ENCODE measurements at places on chromosomes 5 and 9.

- DNase-seq: no peak
Measured at GRCh38 chr9:134458207-134459108, 132.2 kb downstream of the RXRA start.

DNA sequence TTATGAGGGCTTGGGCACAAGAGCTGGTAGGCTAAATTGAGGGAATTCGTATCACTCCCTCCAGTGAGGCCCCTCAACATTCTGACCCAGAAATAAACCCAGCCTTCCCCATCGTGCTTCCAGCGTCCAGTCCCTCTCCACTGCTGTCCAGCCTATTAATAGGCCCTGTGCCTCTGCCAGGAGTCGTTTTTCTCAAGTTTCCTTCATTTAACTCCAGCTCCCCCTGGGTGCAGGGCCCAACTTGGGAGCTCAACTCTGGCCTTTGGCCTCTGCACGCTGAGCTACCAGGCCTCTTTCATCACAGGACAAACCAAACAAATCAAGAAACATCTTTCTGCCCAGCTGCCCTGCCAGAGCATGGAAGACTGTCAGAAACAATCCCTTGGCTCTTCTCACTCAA lies 10.0 kb downstream of the HBEGF start:
- no peak for DNase-seq

DNA sequence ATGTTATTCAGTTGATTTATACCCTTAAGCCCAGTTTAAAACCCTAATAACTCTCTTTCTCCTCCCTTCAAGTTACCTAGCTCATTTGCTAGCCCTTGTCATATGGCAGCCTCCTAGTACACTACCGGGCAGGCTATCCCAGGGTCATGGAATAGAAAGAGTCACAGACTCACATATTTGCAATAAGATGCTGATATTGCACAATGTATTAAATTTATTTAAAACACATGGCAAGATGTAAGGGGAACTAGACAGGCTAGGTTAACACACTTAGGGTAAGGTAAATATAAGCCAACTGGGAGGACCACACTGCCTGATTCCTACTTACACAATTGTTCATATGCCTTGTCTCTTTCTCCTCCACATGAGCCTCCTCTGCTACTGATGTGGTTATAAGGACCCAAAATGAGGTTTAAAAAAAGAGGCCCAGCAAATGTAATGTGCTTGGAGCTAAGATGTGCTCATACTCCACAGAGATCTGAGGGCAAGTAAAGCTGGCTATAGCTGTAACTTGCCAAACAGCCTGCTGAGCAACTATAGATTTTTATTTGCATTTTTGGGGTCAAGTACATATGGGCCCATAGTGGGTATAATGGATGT lies 130.0 kb downstream of the ENC1 start:
- no peak for DNase-seq

- DNase-seq: no peak
Measured at GRCh38 chr5:176629853-176630680, at the start of the genes EIF4E1B and SNCB. Gene EIF4E1B, plus strand, starts transcription at chr5:176630675. Its CDS starts 12,113 bp downstream, at chr5:176642788. Gene SNCB, minus strand, starts transcription at chr5:176630534. Its CDS starts 880 bp downstream, at chr5:176629654.

GRCh38 chr5:113330533-113331208 lies 104.1 kb downstream of the TSSK1B start:
- DNase-seq: no peak

- no peak for DNase-seq
Measured at GRCh38 chr5:7272408-7272965, 123.5 kb upstream of the ADCY2 start.

DNA sequence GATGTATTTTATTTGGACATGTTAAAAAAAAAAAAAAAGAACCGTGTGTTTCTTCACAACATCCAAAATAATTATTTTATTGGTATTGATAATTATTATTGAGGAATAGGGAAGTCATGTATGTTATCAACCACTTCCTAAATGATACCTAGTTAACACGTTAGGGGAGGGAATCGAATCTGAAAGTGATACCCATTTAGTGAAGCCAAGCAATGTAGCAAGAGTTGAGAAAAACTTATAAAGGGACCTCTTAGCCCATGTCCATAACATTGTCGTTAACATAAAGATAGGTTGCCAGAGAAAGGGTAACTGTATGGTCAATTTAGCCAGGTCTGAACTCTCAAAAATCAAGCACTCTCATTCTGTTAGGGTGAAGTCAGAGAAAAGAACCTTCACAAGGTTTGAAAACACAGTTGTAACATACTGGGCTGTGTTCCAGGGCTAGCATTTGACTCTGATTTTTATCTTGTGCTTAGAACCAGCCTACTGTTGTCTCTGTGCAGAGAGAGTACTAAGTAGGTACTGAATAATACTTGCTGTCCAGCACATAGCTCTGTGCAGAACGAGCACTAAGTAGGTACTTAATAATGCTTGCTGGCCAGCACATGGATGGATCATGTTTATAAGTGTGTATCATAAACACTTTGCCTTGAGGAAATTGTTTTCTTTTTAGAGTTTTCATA lies 60.4 kb downstream of the GHR start:
- no peak for DNase-seq

- no peak for DNase-seq
Measured at GRCh38 chr9:38284588-38285051, 107.9 kb upstream of the ALDH1B1 start.

- no peak for DNase-seq
Measured at GRCh38 chr5:157914151-157914788, 55.3 kb upstream of the CLINT1 start.

- no peak for DNase-seq
Measured at GRCh38 chr5:117433818-117434217, 859.2 kb upstream of the SEMA6A start.

- no peak for DNase-seq
Measured at GRCh38 chr9:114364134-114365041, 23.4 kb downstream of the AKNA start.

DNA sequence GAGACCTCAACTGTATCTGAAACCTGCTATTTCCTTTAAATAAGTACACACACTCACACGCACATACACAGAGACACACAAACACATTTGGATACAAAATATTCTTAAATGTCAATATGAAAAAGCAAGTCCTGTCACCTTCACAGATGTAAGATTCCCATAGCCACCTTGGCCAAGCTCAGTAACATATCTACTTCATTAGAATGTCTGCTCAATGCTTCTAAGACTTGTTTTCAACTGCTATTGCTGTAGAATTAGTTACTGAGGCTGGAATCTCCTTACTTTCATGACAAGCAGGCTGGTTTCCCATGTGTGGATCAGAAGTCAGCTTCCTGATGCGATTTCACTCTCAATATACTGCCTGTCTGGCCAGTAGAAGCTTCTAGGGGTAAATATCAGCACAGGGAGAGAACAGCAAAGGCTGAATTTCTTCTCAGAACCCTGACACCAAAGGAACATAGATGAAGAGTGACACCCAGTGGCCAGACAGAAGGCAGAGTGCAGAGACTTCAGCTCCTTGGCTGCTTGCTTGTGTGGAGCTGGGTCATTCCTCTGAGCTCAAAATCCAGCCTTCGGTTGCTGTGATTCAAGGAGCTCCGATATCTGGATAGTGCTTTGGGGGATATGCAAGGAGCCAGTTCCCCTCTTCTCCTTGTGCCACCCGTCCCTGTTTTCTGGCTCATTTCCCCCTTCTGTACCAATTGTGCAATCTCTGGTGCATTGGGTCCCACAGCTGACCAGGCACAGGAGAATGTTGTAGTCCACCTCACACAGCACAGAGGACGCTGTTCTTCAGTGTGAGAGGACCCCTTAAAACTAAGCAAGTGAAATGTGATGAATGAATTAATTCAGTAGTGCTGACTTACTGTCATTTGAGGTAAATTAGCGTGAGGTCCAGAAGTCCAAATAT lies 26.6 kb upstream of the ABLIM3 start:
- peak; percentile 63 for DNase-seq

- DNase-seq: no peak
Measured at GRCh38 chr9:117407436-117408022, 7.3 kb downstream of the ASTN2 start.

GRCh38 chr5:927172-928015 lies 34.7 kb downstream of the TRIP13 start:
- DNase-seq: no peak

- no peak for DNase-seq
Measured at GRCh38 chr5:96054311-96055030, 92.8 kb upstream of the ELL2 start.

DNA sequence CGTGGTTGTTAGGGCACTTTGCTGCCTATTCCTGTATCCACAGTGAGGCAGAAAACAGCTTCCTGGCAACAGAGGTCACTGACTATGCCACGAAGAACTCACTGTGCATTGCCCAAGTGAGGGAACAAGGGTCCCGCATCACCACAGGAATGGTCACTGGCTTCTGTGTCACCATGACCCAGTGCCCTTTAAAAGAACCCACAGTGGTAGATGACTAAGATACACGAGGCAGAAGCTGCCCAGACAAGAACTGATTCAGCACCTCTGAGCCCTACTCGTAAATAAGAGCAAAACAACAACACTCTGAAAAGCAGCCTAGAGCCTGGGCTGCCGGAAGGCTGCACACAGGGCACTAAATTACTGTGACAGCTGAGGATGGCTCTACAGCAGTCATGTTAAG lies 236.6 kb upstream of the RASEF start:
- no peak for DNase-seq

DNA sequence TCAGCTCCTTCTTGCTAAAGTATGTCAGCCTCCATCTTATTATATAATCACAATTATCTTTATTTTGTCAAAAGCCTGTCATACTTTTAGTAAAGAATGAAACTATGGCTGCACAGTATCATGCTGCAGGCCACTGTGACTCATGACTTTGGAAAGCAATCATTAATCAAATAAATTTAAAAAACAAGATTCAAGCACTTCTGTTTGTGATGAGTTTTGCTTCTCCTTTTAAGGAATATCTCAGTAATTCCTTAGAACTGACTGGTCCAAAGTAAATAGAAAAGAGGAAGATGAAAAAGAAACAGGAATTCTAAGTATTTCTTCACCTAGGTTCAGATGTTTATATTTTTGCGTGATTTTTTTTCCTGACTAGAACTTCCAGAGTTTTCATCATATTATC lies 83.1 kb downstream of the EDIL3 start:
- DNase-seq: no peak

- no peak for DNase-seq
Measured at GRCh38 chr9:128138001-128138400, 10.5 kb upstream of the PTGES2 start.

- DNase-seq: peak; percentile 47
Measured at GRCh38 chr5:6766604-6767093, 53.4 kb downstream of the TENT4A start.

DNA sequence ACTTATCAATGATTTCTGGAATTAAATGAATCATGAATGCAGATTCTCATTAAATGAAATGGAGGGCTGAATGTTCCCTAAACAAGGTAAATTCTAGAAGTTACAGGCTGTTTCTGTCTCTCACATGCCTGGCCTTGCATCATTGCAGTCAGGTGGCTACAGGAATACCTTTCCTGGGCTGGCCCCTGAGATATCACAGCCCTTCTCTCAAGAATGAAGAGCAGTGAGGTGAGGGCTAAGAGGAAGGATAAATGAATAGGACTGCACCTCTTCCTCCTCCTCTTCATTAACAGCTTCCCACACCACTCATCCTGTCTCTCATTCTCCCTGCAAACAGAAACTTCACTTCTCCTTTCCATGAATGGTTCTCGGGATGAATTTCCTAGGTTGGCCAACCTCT lies 22.5 kb downstream of the ARHGEF28 start:
- no peak for DNase-seq

GRCh38 chr9:136831002-136831719 lies 11.1 kb upstream of the AJM1 start:
- DNase-seq: no peak

DNA sequence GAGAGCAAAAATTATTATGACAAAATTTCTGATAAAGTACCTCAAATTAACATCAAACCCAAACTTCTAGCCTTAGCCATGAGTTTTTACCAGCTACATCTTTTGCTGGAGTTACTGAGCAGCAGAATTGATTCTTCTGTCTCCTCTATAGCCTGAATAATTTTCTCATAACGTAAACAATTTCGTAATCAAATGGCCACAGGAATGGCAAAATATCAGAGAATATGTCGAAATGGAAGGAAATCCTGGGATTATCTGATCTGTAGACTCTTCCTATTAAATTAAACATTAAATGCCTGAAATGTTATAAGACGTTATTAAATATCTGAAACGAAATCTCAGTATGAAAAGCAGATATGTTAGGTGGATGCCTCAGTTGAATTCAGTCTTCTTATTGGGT lies 41.1 kb downstream of the LURAP1L start:
- no peak for DNase-seq

DNA sequence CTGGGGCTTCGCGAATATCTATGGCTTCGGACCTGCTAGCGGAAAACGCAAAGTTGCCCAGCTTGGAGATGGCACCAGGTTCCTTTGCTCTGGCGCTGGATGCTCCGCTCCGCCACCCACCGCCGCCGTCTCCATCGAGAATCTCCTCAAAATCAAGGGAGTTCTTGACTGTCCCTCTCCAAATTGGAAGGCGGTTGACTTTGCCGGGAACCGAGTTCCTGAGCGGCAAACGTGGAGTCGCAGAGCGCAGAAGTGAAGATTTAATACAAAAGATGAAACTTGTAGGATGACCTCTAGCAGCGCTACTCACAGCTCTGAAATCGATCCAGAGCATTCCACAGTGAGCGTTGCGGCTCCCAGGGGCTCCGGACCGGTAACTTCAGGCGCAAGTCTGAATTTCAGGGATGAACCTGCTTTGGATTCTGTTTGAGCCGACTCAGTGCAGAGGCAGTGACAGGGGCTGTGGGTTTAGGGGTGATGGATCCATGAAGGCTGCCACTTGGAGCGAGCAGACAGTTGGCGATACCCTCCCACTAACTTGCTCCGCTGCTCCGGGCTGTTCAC lies 1641.5 kb upstream of the C9orf72 start:
- DNase-seq: no peak

GRCh38 chr9:128226412-128226801 lies 23.2 kb downstream of the DNM1 start:
- DNase-seq: no peak
